ENCODE measurements at places on chromosomes 4 and X.

DNA sequence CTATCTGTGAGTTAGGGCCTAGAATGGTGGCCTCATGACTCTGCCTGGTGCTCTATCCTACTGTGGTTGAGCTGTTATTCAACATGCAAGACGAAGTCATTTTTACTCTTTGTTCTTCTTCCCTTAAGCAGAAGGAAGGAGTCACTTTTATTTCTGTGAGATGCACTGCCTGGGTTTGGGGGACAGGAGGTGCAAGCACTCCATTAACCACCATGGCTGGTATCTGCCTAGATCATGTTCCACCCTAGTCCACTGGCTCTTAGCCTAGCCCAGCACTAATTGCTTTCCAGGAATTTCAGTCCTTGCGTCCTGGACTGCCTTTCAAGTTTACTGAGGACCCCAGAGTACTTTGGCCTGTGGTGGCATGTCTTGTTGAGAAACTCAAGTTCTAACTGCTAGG lies 1182.7 kb downstream of the FSTL5 start:
- DNase-seq, result no peak

GRCh38 chr4:133597251-133597650 lies 448.2 kb downstream of the PCDH10 start:
- no peak for DNase-seq

- DNase-seq, result peak; percentile 74
These were observed 42.0 kb downstream of the LGI2 start for GRCh38 chr4:24988776-24989175.

DNA sequence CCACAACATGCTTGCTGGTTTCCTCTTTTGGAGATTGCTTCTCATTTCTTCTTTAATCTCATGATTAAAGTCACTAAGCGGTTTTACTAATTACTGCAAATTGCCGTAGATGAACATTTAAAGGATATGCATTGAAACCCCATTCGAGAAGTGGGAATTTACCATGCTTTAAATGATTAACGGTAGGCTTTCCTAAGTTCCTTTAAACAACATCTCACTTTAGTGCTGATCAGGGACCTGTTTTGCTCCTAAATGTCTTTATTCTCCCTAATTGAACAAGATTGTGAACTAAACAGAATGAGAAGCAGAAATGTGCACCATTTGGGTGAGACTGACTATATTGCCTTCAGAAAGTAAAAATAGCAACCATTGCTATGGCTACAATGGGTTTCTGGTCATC lies 430.3 kb downstream of the GALNTL6 start:
- DNase-seq, result no peak

DNA sequence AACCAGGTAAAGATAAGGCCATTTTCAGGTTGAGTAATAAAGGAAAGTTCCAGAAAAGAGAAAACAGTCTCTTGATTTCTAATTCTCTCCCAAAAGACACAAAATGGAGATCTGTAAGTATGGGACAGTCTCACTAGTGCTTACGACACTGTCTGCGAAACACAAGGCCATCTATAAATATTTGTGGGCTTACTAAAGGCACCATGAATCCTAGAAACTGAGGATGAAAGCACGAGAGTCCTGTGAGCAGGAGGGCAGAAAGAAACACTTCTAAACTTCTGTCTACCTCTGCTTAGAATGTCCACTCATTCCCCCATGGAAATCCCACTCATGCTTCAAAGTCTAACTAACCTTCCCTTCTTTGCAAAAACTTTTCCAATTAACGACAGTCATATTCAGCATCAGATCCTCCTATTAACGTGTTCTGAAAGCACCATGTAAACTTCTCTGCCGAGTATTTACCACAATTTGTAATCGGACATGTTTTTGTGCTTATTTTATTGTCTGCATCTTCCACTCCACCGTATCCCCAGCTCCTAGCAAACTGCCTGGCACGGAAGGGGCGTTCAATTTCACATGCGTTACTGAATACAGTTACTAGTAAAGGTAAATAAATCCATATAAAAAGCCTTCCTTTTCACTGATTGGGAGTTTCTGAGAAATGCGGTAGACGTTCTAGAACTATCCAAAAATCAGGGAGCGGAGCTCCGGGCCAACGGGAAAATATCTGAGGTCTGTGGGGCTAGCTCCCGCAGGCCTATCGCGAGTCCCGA lies 665 bp downstream of the PSMD10 start:
- peak; percentile 40 for DNase-seq

DNA sequence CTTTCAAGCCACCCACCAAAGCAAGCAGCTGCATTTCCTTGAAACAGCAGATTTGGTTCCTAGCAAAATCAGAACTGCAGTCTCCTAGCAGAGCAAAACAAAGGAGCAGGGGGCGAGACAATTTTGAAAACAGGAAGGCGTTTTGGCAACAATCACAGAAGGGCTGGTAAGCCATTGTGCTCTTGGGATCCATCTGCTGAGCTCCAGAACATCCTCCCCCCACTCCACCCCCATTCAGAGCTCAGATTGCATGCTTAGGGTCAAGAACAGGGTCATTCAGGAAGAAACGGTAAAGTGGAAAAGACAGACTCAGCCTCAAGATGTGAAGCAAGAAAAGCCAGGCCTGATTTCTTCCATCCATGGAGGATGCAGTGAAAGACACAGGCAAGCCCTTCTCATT lies 7.6 kb upstream of the PCDH19 start:
- no peak for DNase-seq

- no peak for DNase-seq
These were observed 183.9 kb downstream of the SNCA start for GRCh38 chr4:89653012-89653411.

GRCh38 chrX:120377715-120378114 lies 15.8 kb downstream of the ATP1B4 start:
- DNase-seq, result no peak

DNA sequence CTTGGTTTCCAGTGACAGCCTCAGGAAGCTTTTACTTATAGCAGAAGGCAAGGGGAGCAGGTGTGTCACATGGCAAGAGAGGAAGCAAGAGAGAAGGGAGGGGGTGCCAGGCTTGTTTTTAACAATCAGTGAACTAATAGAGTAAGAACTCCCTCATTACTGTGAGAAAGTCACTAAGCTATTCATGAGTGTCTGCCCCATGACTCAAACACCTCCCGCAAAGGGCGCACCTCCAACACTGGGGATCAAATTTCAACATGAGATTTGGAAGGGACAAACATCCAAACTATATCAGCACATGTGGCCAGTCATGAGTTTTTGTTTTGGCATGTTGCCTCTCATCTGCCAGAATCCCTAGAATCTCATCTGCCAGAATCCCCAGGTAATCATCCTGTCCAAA lies 183.5 kb upstream of the C1QTNF7 start:
- DNase-seq, result peak; percentile 28

- DNase-seq, result no peak
These were observed 193.0 kb upstream of the LCORL start for GRCh38 chr4:18214411-18215055.

DNA sequence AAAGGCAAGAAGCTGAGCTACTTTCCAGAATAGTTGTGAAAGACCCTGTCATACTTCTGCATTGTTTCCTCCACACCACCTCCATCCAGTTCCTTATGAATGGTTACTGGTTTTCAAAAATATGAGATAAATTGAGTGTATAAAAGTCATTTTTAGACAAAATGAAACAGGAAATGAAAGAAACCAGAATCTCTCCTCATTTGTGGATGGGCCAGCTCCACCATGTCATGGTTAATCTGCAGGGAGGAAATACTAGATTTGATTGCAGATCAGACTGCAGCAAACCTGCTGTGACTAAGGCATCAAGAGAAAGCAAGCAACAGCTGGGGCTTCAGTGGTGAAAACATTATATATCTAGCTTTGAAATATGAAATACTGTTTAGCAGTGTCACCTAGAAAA lies 23.8 kb downstream of the F9 start:
- DNase-seq, result no peak

- DNase-seq, result no peak
These were observed 60.6 kb downstream of the RAPGEF2 start for GRCh38 chr4:159163521-159163920.

DNA sequence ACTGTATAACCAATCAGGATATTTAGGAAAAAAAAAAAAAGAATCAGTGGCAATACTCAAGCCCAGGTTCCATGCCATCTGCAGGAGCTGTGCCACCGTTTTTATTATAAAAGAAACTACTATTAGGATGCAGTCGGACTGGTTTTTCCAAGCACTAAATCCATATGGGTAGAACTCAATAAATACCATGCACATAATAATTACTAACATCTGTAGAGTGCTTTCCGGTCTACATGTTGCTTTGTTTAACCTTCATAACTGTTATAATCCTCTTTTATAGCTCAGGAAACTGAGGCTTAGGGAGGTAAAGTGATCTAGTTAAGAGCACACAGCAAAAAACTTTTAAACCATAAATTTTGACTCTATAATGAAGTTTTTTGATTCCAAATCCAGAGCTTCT lies 24.0 kb downstream of the ARSJ start:
- no peak for DNase-seq

DNA sequence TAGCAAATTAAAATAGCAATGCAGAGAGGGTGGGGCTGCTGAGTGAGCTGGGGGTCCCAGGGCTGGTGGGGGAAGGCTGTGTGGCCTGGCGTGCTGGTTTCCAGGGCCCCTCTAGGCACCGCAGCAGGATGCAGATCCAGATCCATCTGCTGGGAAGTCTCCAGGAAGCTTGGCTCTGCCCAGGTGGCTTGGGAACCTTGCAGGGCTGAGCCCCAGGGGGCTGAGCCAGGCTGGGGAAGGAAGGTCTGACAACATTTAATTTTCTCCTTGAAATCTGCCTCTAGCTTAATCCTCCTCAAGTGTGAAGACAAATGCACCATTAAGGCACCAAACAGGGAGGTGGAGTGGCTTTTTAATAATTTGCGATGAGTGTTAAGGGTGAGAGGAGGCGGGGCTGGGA lies 31.7 kb downstream of the SORCS2 start:
- DNase-seq, result no peak

GRCh38 chrX:42771506-42772335 lies 6.2 kb downstream of the PPP1R2C start:
- no peak for DNase-seq

DNA sequence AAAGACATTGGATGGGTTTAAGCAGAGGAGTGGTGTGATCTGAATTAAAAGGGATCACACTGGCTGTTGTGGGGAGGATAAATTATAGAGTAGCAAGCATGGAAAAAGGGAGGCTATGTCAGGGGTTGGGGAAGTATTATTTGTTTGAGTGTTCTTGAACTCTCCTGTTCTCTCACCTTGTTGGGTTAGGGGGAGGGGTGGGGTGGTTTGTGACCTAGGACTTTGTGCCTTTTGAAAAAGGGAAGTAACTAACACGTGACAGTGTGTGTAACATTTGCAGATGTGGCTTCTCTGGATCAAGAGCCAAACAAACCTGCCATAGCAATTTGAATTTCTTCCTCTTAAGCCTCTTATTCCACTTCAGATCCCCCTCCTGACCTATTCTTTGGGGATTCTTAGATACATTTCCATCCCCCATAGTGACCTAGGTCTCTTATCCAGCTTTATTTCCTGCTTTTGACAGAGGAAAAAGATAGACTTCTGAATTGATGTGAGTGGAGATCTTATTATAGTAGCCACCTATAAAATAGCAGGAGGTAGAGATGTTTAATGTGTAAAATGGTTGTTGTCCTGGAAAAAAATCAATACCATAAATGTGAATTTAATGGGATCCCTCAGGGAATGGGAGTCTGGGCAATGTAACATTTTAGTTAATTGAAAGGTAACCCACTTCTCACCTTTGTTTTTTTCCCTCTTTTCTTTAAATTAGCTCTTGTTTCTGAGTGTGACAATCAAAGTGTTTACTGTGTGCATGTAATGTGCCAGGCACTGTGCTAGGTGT lies 120.4 kb downstream of the CT47B1 start:
- DNase-seq, result no peak

- no peak for DNase-seq
These were observed 12.2 kb downstream of the TET2 start for GRCh38 chr4:105158837-105159236.

GRCh38 chr4:102036619-102037376 lies 246.3 kb downstream of the BANK1 start:
- peak; percentile 48 for DNase-seq

- no peak for DNase-seq
These were observed 56.4 kb downstream of the PGRMC1 start for GRCh38 chrX:119292445-119292844.

GRCh38 chrX:119783026-119783425 lies 8.4 kb downstream of the RPL39 start:
- no peak for DNase-seq

- no peak for DNase-seq
These were observed 38.6 kb downstream of the NPY5R start for GRCh38 chr4:163382178-163382869.

GRCh38 chrX:10800796-10801195 lies 180.4 kb upstream of the MID1 start:
- no peak for DNase-seq

GRCh38 chr4:55272102-55272501 lies 73.9 kb upstream of the SRD5A3 start:
- DNase-seq, result no peak

DNA sequence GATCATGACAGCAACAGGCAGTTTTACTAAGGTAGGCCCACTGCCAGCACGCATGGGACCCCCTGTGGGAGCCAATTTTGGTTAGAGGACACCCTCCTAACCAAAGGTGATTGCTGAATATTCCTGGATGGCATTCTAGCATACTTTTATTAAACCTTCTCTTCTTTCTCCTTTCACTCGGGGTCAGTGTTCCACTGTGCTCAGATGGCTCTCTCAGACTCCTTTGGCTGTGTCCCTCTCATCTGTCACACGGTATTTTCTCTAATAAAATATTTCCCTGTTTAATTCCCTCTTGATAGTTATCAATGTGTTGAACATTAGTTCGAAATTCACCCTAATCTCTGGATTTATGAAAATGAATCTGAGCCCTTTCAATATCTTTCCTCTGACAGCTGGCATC lies 1315.3 kb downstream of the FSTL5 start:
- DNase-seq, result no peak

GRCh38 chrX:110421500-110422455 lies 63.1 kb downstream of the RTL9 start:
- peak; percentile 32 for DNase-seq

- DNase-seq, result peak; percentile 65
These were observed 33.0 kb downstream of the GRIA3 start for GRCh38 chrX:123217077-123217476.

DNA sequence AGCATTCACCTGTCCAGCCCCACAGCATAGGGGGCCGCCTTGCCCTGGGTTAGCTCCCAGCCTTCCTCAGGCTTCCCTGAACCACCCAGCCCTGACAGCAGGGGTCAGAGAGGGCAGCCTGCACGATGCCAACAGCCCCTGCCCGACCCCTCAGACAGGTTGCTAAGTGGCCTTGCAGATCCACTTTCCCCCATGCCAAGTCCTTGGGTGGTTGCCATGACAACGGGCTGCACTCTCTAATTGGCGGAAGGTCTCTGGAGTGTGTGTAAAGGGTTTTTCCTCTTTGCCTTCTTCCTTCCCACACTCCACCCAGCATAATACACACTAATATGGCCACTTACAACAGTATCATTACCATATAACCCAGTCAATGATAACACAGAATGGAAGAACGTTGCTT lies 99.6 kb upstream of the AFAP1 start:
- no peak for DNase-seq

- DNase-seq, result peak; percentile 57
These were observed 2.9 kb upstream of the FAT1 start for GRCh38 chr4:186726426-186727168.

GRCh38 chr4:100317032-100317864 lies 127.0 kb upstream of the DDIT4L start:
- DNase-seq, result peak; percentile 59

- peak; percentile 49 for DNase-seq
These were observed 763 bp downstream of the PYURF start for GRCh38 chr4:88522702-88523324.
